ENCODE measurements at places on chromosomes 3 and 15. TPM values are rescaled to one million over a fixed set of nuclear protein-coding genes. Genes with fewer than 3 reads are reported as not detected.

VIPR1 gene
- not detected for polyA plus RNA-seq

PPP1R14D gene
- polyA plus RNA-seq: not detected

SYNPR gene
- not detected for polyA plus RNA-seq

DUT gene
- 67.1 TPM for polyA plus RNA-seq

BNC1 gene
- not detected for polyA plus RNA-seq

IL17RE gene
- polyA plus RNA-seq: 0.76 TPM

PHLDB2 gene
- 23.3 TPM for polyA plus RNA-seq

GPR15 gene
- polyA plus RNA-seq: not detected

UNC13C gene
- polyA plus RNA-seq: not detected

MKRN2OS gene
- not detected for polyA plus RNA-seq

Data from SK-N-SH (cell line).